Iris pigment epithelial cell (primary cell): ENCODE measurements at places on chromosomes 6 and 20.
A peak's percentile ranks its signal among the peaks of the same experiment; 100 is the strongest.

GRCh38 chr20:20525756-20526155 lies 157.9 kb downstream of the INSM1 start:
- DNase-seq, result no peak

DNA sequence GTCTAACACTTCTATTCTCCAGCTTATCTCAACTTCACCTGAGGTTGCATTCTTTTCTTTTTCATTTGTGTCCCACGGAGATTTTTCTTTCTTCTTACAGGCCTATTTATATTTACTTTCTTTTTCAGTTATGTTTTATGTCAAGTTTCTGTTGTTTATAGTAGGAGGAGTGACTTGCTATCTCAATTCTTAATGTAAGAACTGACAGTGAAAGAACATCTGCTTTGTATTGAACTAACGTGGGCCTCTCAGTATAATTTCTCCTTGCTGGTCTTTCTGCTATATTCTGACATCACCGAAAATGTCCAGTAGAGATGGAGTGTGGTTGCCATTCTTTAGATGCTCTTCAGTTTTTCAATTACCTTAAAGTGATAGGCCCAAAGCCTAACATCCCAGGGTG lies 521.7 kb downstream of the EPM2A start:
- DNase-seq, result no peak

- no peak for DNase-seq
Observed at GRCh38 chr20:62825333-62825985, 8.6 kb downstream of the COL9A3 start.

DNA sequence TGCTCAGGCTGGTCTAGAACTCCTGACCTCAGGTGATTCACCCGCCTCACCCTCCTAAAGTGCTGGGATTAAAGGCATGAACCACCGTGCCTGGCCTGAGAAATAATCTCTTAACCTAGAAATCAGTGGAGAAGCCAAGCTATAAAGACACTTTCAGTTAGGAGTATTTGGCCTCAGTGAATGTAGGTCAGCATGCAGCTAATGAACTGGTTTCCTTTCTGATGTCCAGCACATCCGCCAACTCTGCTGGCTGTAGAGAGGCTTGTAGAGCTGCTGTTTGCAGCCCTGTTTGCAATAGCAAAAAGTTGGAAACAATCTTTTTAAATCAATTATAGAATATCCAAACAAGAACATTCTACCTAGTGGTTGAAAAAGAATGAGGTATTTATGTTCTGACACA lies 42.4 kb upstream of the ELOVL5 start:
- no peak for DNase-seq

- no peak for DNase-seq
Observed at GRCh38 chr6:128316258-128316929, 204.0 kb downstream of the PTPRK start.

DNA sequence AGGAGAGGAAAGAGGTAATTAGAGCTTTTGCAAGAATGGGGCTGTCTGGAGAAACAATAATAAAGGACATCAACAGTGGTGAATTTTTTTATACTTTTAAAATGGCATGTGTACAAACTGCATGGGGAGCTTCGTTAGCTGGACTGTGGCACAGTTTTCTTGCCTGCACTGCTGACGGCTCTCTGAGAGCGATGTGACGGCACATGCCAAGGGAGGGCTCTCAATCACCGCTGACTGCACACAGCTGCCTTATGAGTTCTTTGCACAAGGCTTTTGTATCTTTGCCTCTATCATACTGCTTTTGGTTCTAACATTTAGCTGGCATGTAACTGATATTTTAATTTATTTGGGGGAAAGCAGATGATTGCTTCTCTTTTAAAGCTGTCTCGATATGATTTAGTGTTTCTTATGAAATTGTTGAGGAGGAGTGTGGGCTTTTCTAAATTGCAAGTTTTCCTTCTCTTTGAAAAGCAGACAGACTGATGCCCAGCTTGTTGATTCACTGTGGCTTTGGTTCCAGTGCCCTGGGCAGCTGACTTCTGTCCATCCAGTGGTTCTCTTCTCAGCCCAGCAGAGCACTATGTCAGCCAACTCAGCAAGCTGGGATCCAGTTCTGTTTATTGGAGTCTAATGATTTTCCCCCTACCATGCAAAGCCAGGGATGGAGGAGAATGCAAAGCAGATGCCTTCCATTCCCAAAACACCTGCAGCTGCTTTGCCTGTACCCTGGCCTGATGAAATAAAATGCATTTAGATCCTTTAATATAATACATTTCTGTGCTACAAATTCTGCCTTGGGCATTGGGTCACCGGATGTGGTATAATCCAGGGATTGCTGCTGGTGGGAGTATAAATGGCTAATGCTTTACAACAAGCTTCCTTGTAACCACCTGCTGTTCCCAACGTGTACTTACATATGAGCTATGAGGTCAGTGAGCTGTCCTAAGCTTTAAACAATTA lies 323.9 kb downstream of the ZFAND3 start:
- DNase-seq, result no peak

GRCh38 chr20:8842525-8842924 lies 226.4 kb upstream of the PLCB4 start:
- no peak for DNase-seq

- DNase-seq, result no peak
Observed at GRCh38 chr6:20058121-20058905, 154.0 kb downstream of the MBOAT1 start.

DNA sequence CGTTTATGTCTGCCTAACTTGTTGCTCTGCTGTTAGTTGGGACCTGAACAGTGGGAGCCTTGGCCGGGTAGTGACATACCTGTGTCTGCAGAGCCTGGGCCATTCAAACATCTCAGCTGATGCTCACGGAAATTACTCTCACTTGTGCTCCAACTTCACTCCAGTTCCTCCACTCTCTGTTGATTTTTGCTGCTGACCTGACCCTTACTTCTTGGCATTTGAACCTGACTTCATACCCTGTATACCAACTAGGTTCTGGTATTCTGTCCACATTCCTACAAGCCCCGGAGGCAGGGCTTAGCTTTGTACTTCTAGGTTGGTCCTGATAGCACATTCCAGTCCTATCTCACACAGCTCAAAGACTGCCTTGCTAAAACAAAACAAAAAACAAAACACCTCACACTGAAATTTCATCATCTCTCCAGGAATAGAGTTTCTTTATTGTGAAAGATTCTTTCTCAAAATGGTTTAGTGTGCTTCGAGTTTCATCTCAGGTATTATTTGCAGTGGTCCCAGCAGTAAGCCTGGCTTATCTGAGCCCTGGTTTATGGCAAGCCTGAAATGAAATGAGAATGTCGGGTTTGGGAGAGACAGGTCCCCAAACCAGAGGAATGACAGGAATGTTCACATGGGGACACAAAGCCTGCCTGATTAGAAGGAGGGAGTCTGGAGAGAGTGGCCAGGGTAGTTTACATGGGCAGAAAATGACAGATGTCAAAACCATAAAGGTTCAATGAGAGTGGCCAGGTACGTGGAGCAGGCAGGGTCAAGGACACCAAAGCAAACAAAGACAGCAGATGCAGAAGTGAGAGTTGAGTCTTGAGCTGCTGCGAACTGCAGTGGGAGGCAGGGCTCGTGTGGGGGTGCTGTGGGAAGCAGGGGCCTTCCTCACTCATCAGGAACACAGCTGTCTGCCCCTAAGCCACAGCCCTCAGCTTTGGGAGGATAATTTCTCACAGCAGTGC lies 174.2 kb upstream of the HDAC2 start:
- DNase-seq, result no peak

DNA sequence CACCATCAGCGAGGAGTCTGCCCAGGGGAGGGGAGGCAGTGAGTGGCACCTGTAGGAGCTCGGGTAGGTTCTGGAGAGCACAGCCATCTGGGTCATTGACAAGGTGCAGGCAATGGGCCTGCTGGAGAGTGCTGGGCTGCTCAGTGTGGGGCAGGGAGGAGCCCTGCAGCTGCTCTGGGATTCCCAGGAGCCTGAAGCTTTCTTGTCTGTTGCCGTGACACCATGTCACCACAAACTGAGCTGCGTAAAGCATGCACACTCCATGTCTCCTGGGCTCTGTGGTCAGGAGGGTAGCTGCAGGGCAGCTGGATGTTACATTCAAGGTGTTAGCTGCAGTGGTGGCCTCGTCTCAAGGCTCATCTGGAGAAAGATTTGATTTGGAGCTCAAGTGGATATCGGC lies 4.5 kb upstream of the SLC22A1 start:
- no peak for DNase-seq

DNA sequence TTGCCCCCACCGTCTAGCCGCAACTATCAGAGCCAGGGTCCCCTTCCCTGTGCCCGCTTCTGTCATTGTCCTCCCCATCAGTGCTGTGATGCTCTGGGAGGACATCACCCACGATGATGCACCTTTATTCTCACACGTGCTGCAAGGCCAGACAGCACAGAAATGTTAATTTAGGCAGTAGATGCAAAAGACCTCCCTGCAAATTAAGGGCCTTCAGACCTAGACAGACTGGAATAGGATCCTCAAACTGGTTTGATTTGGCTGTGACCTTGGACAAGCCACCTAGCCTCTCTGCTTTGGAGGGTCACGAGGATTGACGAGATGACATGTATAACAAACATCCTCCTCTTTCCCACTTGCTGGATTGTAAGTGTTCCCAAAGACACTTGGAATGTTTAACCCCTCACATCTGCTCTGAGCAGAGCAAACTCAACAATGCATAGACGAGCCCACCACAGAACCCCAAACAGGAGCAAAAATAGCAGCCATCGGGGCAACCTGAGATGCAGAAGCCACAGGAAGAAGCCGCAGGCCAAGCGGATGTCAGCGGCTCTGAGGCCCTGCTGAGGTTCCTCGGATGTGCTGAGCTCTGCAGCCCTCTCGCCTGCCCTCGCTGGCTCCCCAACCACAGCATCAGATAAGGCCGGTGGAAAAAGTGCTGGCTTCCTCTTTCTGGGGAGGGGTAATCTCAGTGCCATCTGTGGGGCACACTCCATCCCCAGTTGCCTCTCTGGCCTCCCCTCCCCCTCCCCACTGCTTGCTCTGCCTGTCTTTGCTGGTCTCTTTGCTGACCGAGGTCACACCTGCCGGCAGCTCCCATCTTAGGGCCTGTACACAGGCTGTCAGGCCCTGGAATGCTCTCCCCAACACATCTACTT lies 35.3 kb downstream of the TOX2 start:
- DNase-seq, result peak; percentile 61

DNA sequence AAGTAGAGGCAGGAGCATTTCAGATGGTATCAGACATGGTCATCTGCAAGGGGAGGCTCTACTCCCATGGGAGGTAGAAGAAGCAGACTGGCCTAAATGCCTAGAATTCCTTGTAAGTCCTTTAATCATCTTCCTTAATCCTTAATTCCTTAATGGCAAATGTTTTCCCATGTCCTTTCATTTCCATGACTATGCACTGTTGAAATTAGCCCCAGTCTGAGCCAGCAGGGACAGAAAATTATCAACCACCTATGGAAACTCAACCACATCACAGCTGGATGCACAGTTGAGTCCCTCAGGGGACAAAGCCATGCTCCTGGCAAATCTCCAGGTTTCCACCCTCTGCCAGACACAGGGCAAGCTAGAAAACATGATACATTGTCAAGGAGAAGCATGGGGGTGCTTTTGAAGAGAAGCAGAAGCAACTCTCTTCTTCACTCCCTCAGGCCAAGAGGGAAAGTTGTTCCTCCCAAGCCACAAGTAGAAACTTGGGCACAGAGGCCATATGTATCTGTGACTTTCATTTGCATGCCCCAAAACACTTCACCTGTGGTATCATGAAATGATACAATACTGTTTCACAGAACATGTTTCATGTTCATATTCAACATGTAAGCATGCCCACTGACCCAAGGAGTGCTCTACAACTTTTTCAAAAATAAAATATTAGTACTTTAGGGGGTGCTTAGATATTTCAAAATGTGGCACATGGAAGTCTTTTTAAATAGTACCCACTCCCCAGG lies 683.6 kb downstream of the KIF16B start:
- no peak for DNase-seq

- DNase-seq, result peak; percentile 69
Observed at GRCh38 chr6:2839195-2839981, 2.3 kb downstream of the SERPINB1 start.

DNA sequence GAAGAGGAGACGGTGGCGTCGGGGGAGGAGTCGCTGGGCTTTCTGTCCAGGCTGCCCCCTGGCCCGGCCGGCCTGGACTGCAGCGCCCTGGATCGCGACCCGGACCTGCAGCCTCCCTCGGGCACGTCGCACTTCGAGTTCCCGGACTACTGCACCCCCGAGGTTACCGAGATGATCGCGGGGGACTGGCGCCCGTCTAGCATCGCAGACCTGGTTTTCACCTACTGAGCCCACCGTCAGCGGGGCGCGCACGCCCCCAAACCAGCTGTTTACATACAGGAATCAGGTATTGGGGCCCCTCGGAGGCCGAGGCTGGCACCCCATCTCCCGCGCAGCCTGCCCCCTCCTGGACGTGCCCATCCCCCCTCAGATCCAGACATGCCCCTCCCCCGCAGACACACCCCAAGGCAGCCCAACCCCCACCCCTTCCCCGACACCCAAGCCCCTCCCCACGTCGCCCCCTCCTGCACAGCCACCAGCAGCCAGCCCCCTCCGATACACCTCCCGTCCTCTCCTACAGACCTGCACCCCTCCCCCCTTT lies 1.4 kb downstream of the SOX12 start:
- no peak for DNase-seq

GRCh38 chr20:63533871-63534393 lies 3.2 kb downstream of the PTK6 start:
- DNase-seq, result no peak

DNA sequence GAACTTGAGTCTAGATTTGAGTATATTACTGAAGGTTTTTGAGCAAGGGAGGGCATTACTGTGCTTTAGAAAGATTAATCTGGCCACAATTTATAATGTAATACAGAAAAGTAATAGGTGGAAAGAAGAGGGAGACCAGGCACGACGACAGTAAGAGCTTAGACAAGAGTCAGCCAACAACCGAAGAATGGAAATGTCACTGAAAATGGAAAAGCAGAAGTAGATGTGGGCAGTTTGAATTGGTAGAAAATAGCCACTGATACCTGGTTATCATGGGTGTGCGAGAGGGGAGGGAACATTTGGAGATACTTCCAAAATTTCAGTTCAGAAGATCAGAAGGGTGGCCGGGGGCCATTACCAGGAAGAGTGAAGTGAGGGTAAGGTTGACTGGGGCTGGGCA lies 339.1 kb downstream of the UTRN start:
- DNase-seq, result no peak

GRCh38 chr6:140812636-140813035 lies 1320.1 kb upstream of the GJE1 start:
- DNase-seq, result peak; percentile 70

- DNase-seq, result peak; percentile 59
Observed at GRCh38 chr6:10999994-11000393, 44.1 kb downstream of the ELOVL2 start.

- no peak for DNase-seq
Observed at GRCh38 chr6:135176464-135176863, 4.6 kb upstream of the MYB start.

GRCh38 chr6:129954749-129955431 lies 63.5 kb upstream of the L3MBTL3 start:
- DNase-seq, result no peak

- DNase-seq, result no peak
Observed at GRCh38 chr20:3712279-3712873, at the start of gene SIGLEC1. Gene SIGLEC1, minus strand, starts transcription at chr20:3712600. Its CDS starts 5,472 bp downstream, at chr20:3707128.

GRCh38 chr20:3755814-3756480 lies 11.6 kb downstream of the ADISSP start:
- DNase-seq, result no peak

DNA sequence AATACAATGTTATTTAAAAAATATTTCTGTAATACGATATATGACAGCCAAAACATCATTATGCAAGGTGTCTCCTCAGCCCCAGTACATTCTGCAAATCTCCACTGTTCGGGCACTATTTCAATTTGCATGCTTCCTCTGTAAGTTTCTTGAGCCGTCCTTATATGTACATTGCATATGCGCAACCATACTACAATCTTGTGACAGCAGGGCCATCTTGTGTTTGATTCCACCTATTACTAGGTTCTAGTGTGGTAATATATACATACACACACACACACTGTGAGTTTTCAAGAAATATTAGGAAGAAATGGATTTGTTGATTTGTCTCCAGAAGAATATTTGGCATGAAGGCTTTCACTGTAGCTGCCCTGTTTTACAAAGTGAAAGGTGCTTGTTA lies 9.8 kb downstream of the LYRM4 start:
- DNase-seq, result no peak
